ENCODE measurements at places on chromosomes 7 and 10.

GRCh38 chr7:106187613-106188350 is 75.7 kb upstream of the SYPL1 start:
- DNase-seq = no peak

- no peak for DNase-seq
These were observed 41.4 kb downstream of the AKR1C3 start for GRCh38 chr10:5135581-5135980.

DNA sequence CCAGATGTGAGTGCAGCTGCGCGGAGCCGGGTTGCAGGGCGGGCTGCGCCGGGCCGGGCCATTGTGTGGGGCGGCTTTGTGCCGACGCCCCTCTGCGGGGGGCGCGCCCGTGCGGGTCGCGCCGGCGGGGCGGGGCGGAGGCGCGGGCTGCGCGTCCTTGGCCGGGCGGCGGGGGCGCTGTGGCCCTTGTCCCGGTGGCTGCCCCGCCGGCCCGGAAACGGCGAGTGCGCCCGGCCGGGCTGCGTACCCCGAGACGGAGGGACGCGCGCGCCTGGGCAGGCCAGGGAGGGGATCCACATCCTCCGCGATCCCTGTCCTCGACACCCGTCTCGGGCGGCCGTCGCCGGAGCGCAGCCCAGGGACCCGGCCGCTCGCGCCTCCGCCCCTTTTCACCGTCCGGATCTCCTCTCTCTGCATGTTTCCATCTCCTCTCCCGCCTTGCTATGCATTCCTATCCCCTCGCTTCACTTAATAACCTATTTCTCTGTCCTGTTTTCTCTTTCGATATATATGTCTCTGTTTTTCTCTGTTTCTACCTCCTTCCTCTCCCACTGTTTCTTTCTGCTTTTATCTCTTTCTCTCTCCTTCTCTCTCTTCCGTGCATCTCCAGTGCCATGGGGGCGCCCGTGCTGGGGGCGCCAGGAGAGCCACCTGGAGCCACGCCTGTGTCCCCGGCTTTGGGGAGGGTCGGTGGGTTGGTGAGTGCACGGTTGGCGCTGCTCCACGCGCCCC is 765 bp downstream of the PFKFB3 start:
- no peak for DNase-seq

- DNase-seq = no peak
These were observed 1.6 kb downstream of the ACHE start for GRCh38 chr7:100893910-100894721.

DNA sequence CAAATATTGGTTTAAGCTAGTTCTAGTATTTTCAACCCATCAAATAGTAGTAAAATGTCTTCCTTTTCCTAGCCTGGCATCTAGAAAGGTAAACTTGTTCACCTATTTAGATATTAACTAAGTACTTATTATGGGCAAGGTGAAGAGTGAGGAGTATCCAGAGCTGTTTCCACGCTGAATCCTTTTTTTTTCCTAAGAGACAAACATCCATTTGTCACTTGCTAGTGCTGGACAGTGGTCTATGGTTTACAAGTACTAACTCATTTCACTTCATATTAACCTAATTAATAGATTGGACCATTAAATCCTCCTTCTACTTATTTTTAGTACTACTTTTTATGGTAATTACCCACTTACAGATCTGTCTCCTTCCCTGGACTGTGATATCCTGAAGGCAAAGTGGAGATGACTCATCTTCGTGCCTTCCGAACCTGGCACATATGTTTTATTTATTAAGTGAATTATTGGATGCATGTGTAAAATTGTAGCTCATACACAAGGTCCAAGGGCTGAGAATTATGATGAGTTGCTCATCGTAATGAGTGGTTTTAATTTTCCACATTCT is 159.6 kb upstream of the IGFBP3 start:
- DNase-seq = no peak

GRCh38 chr7:120996988-120997345 is 8.5 kb downstream of the CPED1 start:
- DNase-seq = no peak
